ENCODE measurements at places on chromosomes 16 and 17.

- no peak for DNase-seq
Measured at GRCh38 chr16:79756571-79756970, 156.0 kb upstream of the MAF start.

DNA sequence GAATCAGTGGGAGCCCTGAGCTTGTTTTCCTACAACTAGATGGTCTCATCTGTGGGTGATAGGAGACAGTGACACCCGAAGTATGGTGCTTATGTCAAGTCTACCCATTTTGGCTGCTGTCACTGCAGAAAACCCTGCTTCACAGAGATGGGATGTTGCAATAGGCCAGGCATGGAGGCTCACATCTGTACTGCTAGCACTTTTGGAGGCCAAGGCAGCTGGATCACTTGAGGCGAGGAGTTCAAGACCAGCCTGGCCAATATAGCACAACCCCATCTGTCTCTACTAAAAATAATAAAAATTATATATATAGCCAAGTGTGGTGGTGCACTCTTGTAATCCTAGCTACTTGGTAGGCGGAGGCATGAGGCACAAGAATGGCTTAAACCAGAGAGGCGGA, 2.3 kb upstream of the HERPUD1 start:
- no peak for DNase-seq

DNA sequence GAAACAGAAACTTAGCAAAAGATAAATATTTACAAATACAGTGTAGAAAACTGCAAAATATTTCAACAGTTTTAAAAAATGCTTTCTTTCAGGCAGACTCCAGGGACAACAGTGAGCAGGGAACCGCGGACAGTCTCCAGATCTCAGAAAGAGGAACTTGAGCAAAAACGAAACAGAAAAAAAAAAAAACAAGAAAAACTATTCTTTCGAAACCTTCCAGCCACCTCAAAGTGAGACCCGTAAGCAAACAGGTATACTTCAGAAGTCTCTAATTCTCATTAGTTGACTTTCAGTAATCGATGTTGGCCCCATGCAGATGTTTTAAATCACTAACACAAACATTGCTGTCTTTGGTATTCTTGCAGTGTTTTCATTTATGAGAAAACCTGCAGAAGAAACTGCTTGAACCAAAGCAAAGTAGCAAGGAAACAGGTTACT, 15.7 kb upstream of the CCL1 start:
- DNase-seq = no peak

DNA sequence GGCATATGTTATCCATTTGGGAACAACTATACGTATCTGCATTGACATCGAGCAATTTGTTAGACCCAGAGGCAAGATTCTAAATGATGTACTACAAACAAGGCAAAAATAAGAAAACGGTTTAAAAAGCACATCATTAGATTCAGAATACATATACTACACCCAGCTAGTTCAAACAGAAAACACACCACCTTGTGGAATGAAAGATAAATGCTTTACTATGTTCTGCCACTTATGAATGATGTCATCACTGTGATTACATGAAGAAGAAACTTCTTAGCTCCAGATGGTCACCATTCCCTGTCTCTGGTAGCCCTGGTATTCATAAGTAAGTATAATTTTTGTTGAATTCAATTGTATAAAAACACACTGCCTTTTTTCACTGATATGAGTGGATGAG, 7.8 kb downstream of the NACA2 start:
- no peak for DNase-seq

- DNase-seq = no peak
Measured at GRCh38 chr17:11880714-11881113, 116.6 kb downstream of the ZNF18 start.

- no peak for DNase-seq
Measured at GRCh38 chr17:17474341-17474740, 2.5 kb upstream of the MED9 start.

Data from activated CD4-positive, alpha-beta T cell treated with anti-CD3 and anti-CD28 coated beads, Interleukin-2, amount 50 U/mL, for 48 hours (primary cell).